ENCODE measurements at places on chromosomes 7 and 10.

- no peak for DNase-seq
Measured at GRCh38 chr10:25398680-25399079, 223.9 kb downstream of the GPR158 start.

GRCh38 chr7:73841689-73842066 lies 638 bp downstream of the METTL27 start:
- no peak for DNase-seq

DNA sequence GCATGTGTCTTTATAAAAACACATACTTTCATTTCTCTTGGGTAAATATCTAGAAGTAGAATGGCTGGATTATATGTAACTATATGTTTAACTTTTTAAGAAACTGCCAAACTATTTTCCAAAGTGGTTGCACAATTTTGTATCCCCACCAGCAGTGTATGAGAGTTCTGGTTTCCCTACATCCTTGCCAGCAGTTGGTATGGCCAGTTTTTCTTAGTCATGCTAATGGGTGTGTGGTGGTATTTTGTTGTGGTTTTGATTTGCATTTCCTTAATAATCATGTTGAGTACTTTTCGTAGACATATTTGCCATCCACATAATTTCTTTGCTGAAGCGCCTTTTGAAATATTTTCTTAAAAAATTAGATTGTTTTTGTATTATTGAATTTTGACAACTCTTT lies 60.3 kb downstream of the NEUROG3 start:
- DNase-seq = no peak

DNA sequence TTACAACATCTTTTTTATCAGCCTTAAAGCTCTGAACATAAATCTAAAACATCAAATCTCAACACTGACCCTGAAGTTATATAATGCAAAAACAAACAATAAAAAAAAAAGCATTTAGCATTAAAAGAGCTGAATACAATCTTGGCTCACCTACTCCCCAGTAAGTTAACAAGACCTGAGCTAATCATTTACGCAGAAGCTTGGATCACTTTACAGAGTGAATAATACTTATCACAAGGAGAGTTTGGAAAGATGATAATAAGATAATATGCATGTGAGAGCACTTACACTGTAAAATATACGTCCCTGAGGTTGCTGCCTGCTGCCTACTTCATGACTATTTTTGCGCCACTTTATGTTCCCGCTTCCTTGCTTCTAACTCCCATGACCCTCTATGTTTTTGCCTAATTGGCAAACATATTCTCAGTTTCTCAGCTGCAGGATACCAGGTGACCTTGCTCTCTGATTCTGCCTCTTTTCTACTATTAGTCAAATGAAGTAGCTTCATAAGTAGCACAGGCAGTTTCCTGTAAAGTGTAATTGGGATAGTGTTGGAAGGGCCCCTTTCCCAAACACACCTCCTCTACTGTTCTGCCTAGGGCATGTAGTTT lies 333.6 kb downstream of the LRRTM3 start:
- DNase-seq = no peak

GRCh38 chr7:105028004-105028403 lies 14.0 kb downstream of the KMT2E start:
- DNase-seq = no peak

DNA sequence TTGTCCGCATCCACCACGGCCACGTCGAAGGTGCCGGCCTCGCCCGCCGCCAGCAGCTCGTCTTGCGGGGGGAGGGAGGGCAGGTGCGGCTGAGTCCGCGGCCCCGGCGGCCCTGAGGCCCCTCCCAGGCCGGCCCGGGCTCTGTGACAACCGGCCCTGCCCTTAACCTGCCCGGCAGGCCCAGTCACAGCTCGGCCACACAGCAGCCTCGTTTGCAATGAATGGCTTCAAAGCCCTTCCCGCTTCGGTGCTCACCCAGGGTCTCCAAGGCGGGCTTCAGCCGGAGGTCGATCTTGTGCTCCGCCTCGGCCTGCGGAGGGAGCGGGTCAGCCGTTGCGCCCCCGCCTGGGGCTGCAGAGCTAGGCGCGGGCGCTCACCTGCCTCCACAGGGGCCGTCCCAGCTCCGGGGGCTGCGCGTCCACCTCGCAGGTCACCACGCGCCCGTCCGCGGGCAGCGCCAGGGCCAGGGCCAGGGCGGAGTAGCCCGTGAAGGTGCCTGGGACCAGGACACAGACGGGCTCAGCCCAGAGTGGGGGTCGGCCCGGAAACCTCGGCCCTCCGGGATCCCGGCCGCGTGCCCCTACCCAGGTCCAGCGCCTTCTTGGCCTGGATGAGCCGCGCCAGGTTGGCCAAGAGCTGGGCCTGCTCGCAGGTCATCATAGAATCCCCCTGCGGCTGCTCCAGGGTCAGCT lies 928 bp downstream of the COMTD1 start:
- DNase-seq = no peak

- DNase-seq = no peak
Measured at GRCh38 chr7:42351316-42351935, 114.4 kb upstream of the GLI3 start.

GRCh38 chr7:114481999-114482398 lies 67.4 kb downstream of the FOXP2 start:
- no peak for DNase-seq

- no peak for DNase-seq
Measured at GRCh38 chr7:101410743-101411507, 48.2 kb downstream of the COL26A1 start.

DNA sequence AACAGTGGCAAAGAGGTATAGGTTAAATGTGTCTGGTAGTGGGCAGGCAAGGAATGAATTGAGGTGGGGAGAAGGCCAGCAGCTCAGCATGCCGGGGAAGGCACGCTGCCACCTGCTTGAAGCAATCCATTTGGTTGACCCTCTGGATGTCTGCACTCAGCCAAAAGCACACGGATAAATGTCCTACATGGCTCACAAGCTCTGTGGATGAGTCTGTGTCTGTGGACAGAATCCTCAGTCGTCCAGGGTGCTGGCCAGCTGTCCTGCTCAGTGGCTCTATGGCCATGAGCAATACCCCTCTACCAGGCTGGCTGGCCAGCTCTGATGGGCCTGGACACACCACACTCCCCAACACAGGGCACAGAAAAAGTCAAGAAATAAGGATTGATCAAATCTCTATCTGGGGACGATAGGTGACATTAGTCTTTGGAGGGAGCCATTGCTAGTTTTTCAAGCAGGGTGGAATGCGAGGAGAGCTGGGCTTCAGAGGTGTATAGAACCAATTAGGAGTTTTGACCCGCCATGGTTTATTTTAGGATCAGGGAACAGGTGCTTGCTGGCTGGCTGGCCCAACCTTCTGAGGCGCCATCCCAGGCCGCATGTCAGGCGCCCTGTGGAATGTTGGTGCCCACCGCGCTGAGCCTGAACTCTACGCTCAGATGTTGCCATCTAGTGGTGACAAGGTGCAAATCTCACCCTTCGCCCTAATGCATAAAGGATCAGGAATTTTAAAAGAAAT lies 493.4 kb downstream of the TNS3 start:
- no peak for DNase-seq

DNA sequence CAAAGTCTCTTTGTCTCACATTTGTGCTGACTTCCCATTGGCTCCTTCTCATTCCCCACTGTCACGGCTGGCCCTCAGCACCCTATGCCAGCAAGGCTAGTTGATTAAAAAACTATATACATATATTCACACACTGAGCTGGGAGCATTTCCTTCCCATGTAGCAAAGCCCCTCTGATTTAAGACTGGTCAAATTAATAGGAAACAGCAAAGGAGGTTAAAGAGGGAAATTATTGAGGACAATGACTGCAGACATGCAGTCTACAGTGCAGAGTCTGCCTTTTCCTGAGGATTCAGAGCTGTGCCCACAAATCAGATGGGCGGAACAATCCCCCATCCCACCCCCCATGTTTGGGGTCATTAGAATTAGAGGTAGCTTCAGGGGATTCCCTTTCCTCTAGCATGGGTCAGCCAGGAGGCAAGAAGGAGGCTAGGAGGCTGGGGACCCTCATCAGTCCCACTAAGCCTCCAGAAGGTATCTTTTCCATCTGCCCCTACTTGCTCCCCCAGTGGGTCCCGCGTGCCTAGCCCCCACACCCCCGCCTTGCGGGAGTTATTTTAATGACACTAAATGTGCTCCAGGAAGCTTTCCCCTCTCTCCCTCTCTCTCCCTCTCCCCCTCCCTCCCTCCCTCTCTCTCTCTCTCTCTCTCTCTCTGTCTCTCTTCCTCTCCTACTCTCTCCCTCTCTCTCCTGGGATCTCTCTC lies 9.8 kb upstream of the DLX6 start:
- DNase-seq = no peak

GRCh38 chr10:101305320-101306241 lies 48.4 kb upstream of the BTRC start:
- no peak for DNase-seq

GRCh38 chr7:143256932-143257331 lies 6.3 kb upstream of the GSTK1 start:
- DNase-seq = no peak

DNA sequence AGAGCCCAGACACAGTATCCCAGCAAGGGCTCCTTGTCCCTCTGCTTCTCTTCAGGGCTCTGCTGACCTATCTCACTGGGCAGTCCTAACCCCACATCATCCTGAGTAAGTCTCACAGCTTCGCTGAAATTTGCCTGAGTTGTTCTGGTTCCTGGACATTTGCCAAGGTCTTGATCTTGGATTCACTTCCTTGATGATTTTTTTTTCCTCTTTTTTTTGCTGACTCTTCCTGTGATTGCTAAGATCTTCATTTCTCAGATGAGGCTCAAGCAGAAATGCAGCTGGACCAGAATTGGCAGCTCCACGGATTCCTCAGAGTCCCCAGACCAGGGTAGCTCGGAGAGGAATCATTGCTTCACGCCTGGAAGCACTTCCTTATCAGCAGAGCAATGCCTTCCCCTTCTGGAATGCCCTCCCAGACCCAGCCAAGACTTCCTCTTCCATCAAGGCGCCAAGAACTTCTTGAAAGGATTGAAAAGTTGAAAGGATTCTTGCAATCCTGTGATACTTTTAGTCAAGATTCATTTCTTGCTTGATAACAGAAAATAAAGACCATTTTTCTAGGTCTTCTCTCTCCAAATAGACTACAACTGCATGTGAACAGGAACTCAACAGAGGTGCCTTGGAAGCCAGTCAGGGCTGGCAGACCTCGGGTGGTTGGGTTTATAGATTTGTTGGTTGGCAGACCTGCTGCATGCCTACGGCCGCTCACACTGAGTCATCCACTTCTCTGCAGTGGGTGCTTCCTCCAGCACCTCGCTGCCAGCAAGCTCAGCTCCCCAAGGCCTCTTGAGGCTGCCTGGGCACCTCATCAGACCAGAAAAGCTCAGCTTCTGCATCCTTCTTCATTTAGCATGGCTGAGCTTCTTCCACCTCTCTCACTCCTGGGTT lies 8.8 kb upstream of the AFAP1L2 start:
- no peak for DNase-seq

DNA sequence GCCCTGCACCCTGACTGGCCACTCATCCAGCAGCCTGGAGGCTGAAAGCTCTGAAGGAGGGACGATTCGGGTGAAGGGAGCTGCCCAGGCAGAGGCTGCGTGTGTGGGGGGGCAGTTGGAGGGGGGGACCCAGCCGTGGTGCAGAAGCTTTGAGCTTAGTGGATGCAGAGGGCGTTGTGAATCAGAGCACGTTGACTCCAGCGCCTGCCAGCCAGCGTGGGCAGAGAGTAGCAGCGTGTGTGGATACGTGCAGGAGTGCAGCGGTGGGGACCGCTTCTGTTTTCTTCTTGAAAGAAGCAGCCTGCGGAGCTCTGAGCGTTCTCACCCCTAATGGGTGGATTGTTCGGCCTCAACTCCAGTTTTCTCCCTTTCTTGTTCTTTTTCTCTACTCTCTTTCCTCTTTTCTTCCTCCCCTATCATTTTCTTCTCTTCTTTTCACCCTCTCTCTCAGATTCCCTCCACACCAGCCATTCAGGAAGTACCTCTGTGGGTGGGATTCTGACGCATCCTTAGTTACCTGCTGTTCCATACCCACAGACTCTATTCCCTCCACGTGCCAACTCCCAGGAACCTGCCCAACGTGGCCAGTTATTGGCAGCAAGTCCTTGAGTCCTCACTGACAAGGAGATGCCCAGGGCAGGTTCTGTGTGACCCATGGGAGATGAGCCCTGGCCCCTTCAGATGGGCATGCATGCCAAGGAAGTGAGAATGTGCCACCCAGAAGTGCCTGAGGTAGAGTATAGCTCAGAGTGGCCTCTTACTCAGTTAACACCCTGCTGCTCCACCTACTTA lies 47.4 kb downstream of the SORCS3 start:
- no peak for DNase-seq

DNA sequence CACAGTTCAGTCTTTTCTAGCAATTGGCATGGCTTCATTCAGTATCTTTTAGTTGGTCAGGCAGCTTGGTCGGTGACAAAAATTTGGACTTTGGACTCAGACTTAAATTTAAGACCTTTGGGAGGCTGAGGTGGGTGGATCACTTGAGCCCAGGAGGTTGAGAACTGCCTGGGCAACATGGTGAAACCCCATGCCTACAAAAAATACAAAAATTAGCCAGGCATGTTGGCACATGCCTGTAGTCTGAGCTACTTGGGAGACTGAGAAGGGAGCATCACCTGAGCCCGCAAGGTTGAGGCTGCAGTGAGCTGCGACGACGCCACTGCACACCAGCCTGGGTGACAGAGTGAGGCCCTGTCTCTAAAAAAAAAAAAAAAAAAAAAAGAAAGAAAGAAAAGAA lies 19.5 kb upstream of the ITPRID1 start:
- DNase-seq = no peak

- no peak for DNase-seq
Measured at GRCh38 chr10:62010366-62010765, 108.9 kb downstream of the ARID5B start.

- DNase-seq = no peak
Measured at GRCh38 chr10:126242397-126243260, 145.6 kb downstream of the ADAM12 start.

- no peak for DNase-seq
Measured at GRCh38 chr10:121362026-121362425, 236.2 kb downstream of the FGFR2 start.
